ENCODE measurements at places on chromosomes 4 and X.

DNA sequence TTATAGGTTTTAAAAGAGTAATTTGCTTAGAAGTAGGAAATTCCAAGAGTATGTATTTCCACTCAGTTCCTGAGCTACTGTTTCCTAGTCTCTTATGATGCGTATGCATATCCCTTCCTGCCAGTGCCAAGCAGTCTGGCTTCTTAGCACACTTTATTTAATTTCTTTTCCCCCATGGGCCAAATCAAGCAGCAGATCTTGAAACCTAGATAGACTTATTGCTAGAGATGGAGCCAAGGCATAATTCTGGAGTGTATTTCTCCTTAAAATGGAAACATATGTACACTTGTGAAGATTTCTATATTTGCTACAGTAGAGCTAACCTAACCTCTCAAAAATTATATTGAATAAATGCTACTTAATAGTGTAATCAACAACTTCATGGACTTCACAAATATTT is 2337.6 kb downstream of the PCDH7 start:
- no peak for DNase-seq

DNA sequence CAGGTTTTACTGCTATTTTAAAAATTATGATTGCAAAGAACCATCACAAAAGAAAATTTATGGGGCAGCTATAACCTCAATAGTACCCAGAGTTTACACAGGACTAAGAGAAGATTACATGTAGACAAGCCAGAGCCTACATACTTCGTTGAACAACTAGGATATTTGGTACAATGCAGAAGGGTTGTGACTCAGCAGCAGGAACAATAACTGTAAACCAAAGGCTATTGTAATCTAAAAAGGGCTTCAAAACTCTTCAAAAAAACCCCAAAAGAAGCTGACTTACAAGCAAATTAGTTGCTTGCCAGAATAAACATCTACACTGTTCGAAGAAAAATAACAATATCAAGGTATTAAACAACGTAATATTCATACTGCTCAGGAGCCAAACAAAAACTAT is 618.0 kb downstream of the STPG2 start:
- no peak for DNase-seq

GRCh38 chrX:23815376-23815775 is 32.4 kb downstream of the SAT1 start:
- DNase-seq, result no peak

- DNase-seq, result no peak
Measured at GRCh38 chr4:138310498-138310897, 68.3 kb upstream of the SLC7A11 start.

- no peak for DNase-seq
Measured at GRCh38 chr4:15253349-15253748, 174.5 kb upstream of the C1QTNF7 start.

- no peak for DNase-seq
Measured at GRCh38 chrX:50865311-50865710, 45.2 kb upstream of the BMP15 start.

GRCh38 chr4:120557372-120557771 is 365.2 kb downstream of the PRDM5 start:
- no peak for DNase-seq

GRCh38 chrX:153794897-153795816 is 689 bp downstream of the SSR4 start:
- DNase-seq, result no peak

- no peak for DNase-seq
Measured at GRCh38 chr4:134174271-134174670, 27.3 kb downstream of the PABPC4L start.

DNA sequence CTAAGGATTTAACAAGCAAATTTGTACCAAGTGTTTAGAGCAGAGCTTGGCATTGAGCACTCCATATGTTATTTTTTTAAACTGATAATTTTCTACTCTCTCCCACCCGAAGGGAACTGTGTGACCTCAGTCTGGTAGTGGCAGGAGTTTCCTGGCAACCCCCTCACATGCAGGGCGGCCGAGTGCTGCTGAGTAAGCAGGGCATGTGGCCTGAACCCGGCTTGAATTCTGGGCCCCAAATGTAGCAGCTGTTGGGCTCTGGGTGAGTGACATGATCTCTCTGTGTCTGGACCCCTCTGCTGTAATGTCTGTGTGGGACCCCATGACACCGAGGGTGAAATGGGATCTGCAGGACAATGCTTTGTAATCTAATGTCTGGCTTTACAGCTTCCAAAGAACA is 13.6 kb upstream of the C4orf50 start:
- no peak for DNase-seq

GRCh38 chr4:155607481-155607880 is 59.2 kb upstream of the GUCY1A1 start:
- DNase-seq, result no peak

GRCh38 chrX:47218280-47218919 is at the start of gene CDK16:
Gene CDK16, plus strand, starts transcription at chrX:47218681. Its CDS starts 4,877 bp downstream, at chrX:47223558.
- peak; percentile 87 for DNase-seq

DNA sequence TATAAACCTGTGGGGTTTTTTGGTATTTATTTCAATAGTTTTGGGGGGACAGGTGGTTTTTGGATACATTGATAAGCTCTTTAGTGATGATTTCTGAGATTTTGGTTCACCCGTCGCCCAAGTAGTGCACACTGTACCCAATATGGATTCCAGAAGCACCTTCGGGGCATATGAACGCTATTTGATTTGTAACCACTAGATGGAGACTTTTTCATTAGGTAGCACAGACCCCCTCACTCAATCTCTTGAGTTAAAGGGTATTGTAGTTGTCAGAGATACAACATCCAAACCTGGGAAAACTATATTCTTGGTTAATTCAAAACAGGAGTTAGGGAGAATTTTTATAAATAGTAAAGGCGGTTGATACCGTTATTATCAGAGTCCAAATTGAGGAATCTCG is 79.8 kb downstream of the SPANXN3 start:
- DNase-seq, result no peak

DNA sequence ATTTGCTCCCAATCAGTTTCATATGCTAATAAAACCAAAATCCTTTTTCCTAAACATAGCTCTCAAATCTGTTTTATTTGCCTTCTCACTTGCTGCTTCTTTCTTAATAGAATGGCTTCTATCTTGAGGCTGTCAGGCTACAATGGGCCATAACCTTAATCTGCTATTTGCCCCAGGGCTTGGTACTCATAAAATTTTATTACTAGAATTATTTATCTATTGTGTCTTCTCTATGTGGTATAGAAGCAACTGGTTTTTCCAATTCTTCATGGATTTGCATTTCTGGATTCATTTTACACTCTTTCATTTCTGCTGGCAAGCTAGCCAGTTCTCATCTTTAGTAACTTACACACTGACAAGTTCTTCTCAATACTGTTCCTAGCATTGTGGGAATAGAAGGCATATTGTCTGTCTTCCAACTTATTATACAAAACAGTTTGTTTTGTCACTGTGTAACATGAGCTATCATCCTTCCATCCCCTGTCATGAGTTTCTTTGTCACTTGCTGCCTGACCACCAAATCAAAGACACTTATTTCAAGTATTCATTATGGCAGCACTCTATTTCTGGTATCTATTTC is 96.6 kb upstream of the KCNIP4 start:
- DNase-seq, result no peak

- DNase-seq, result no peak
Measured at GRCh38 chrX:130024127-130024526, 41.7 kb downstream of the BCORL1 start.

DNA sequence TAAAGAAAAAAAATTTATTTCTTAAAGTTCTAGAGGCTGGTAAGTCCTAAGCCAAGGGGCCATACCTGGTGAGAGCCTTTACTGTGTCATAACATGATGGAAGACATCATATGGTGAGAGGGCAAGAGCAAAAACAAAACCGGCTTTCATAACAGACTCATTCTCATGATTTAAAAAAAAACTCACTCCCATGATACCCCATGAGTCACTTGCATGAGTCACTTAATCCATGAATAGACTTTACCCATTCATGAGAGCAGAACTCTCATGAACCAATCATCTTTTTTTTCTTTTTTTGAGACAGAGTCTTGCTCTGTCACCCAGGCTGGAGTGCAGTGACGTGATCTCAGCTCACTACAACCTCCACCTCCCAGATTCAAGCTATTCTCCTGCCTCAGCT is 369.7 kb upstream of the DIAPH2 start:
- DNase-seq, result no peak

DNA sequence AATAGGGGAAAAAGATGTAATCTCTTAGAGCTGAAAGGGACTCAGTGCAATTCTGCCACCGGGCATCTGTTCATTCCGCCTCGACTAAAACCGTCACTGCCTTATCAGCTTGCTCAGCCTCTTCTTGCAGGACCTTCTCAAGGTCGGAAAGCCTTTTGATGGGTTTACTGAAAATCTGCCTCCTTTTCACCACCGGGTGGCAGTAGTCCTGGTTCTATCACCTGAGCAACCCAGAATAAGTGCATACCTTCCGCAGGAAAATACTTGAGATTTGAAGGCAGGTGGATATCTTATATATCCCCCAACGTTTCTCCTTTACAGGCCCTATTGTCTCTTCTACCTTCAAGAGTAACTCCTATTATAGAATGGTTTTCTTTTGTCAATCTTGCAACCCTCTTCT is 103.4 kb upstream of the PAK3 start:
- DNase-seq, result no peak

- no peak for DNase-seq
Measured at GRCh38 chrX:111505783-111506182, 5.7 kb upstream of the SERTM2 start.

DNA sequence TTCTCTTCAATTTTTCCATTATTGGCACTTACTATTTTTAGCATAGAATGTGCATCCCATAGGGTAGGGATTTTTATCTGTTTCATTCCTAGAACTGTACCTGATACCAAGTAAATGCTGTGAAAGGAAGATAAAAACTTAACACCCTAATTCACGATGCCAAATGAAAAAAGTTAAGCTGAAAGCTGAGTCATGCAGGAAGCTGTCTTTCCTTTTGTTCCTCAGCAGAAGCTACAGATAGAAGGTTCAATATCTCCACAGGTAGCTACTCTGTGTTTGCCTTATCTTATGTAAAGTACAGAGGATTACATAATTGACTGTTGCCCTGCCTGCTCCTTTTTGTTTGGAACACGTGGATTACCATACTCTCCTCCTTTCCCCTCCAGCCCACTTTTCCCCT is 77.0 kb downstream of the LRP2BP start:
- no peak for DNase-seq

- DNase-seq, result peak; percentile 66
Measured at GRCh38 chrX:134026565-134027311, 41.3 kb upstream of the GPC3 start.

GRCh38 chrX:119479845-119480244 is 11.6 kb downstream of the SLC25A5 start:
- no peak for DNase-seq

- no peak for DNase-seq
Measured at GRCh38 chr4:185204238-185204910, 574 bp upstream of the CFAP97 start.

GRCh38 chrX:126063984-126064383 is 102.1 kb downstream of the DCAF12L2 start:
- DNase-seq, result no peak

DNA sequence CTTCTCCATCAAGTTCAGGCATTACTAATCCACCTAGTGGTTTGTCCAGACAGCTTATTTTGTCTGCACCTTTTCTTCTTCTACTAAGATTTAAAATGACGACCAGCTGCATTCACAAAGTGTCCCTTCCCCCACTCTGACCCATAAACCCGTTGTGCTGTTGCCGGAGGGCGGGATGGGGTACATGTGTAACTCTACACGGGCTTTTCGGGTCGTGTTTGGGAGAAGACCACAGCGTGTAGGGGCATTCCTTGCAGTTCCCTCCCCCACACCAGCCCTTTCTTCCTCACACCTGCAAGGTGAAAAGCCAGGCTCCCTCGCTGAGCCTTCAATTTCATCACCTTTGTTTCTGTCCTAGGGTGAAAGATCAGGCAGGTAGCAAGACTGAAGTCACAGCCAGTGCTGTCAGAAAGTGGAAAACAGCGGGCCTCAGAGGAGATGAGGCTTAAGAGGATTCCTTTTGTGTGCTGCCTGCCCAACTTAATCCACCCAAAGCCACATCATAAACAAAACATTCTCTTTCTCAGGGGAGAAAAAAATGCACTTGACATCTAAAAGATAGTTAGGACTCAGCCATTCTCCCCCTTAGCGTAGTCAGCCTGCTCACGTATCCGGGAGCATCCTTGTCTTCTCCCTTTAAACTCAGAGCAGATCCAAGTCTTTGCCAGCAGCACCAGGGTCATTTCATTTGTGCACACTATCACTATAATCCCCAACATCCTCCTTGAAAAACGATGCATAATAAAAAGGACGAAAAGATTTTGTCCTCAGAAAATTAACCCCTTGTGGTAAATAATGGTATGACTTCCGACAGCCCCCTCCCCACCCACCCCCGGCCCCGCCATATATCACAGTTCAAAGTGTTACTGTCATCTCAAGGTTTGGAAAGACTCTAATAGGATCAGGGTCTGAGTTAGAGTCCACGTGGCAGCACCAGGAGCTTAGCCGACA is 599.0 kb downstream of the RAB28 start:
- DNase-seq, result no peak

GRCh38 chr4:36326476-36327029 is 45.1 kb downstream of the DTHD1 start:
- no peak for DNase-seq

GRCh38 chr4:25953740-25954139 is 39.7 kb downstream of the SMIM20 start:
- DNase-seq, result no peak

GRCh38 chr4:169361756-169362155 is 91.0 kb upstream of the SH3RF1 start:
- no peak for DNase-seq

- DNase-seq, result no peak
Measured at GRCh38 chr4:113223001-113223400, 173.5 kb downstream of the ANK2 start.

DNA sequence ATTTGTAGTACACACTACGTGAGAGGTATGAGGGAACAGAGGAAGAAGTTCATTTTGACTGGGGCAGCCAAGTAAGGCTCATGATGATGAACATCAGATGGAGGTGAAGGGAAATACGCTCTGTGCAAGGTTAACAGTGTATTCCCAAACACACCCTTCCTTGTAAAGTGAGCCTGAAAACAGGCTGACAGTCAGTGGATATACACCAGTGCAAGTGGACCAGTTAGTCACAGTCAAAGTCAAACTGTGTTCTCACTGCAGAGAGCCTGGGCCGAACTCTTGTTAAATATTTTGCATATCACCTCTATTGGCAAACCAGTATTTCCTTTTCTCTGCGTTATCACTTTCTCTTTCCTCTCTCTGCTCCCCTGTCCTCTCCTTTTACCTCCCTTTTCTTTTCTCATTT is 23.4 kb upstream of the RHOH start:
- DNase-seq, result no peak

Measured in left forelimb (tissue), 1 donor.